ENCODE measurements at places on chromosomes 4 and X. TPM values are rescaled to one million over a fixed set of nuclear protein-coding genes. Genes with fewer than 3 reads are reported as not detected.

GRCh38 chr4:158020176-158020575 is 152.6 kb downstream of the GASK1B start:
- DNase-seq, result peak; percentile 48

DNA sequence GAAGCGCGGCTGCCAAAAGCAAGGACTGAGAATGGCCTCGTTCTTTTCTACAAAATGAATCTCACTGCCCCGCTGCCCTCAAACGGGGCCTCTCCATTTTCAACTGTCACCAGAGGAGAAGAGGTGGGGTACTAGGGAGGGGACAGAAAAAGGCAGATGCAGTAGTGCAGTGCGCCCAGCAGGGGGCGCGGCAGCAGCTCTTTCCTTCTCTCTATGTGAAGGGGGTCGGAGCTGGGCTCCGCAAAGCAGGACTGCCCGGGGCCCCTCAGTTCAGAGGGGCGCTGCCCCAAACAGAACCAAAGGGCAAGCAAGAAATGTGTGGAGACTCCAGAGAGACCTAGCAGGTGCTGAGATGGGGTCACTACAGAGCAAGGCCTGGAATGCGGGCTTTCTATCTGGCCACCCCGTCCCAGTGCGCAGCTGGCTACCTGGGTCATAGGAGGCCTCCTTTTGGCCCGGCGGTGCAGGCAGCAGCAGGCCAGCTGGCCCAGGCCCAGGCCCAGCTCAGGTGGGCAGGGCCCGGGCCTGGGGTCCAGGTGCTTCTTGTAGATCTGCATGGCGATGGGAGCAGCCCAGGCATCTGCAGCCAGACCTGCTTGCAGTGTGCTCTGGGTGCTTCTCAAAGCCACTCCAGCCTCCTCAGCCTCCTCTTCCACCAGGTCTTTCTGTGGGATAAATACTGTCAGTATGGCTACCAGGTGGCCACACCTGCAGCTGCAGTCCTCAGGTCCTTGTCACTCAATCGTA is 5.9 kb downstream of the IRAK1 start:
- DNase-seq, result no peak

- DNase-seq, result no peak
Measured at GRCh38 chrX:2638279-2638678, 52.8 kb upstream of the CD99 start.

DNA sequence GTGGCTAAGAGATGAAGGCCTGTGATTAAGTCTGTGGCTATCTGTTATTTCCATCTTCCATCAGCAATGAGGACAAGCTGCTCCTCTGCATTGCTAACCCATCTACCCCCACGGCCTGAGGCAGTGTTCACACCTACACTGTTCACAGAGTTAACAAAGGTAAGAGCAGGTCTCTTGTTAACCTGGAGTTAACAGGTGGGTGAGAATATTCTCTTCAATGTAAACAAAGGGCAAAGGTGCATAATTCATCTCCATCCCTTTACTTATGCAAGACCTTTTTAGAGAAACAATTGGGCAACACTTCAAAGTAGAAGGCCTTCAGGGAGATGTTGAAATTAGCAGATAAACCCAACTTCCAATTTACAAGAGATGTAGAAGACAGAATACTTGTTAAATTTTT is 2.8 kb downstream of the SLC35A2 start:
- no peak for DNase-seq

GRCh38 chr4:82357640-82358039 is 16.2 kb downstream of the HNRNPD start:
- no peak for DNase-seq

Gene BDH2
- polyA plus RNA-seq, result 168 TPM

All from left renal pelvis (tissue), 4 donors.